ENCODE measurements at places on chromosomes 11 and 22.

- no peak for DNase-seq
These were observed 55.8 kb downstream of the CABIN1 start for GRCh38 chr22:24066865-24067264.

DNA sequence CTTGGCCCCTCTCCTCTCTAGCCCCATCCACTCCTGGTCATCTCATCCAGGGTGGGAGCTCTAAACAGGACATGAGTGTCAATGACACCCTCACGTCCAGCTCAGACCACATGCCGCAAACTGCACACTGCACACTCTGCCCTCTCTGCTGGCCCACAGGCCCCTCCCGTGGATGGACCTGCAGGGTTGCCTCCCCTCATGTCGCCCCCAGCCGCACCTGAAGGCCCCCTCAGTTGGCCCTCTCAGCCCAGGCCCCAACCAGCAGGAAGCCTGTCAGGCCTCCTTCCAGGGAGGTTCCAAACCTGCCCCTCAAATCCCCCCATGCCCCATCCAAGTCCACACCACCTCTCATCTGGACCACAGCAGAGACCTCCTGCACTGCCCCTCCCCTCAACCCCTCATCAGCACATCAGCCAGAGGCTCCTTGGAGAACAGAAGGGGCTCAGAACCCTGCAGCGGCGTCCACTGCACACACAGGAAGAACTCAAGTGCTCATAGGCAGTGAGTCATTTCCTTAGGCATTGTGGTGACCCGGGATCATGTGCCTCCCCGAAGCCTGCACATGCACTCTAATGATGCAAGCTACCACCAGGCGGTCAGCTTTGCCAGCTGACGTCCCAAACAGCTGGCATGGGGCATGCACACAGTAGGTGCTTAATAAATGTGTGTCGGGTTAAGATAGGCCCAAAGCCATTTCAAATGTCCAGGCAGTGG, 12.9 kb upstream of the CDKN1C start:
- peak; percentile 43 for DNase-seq

DNA sequence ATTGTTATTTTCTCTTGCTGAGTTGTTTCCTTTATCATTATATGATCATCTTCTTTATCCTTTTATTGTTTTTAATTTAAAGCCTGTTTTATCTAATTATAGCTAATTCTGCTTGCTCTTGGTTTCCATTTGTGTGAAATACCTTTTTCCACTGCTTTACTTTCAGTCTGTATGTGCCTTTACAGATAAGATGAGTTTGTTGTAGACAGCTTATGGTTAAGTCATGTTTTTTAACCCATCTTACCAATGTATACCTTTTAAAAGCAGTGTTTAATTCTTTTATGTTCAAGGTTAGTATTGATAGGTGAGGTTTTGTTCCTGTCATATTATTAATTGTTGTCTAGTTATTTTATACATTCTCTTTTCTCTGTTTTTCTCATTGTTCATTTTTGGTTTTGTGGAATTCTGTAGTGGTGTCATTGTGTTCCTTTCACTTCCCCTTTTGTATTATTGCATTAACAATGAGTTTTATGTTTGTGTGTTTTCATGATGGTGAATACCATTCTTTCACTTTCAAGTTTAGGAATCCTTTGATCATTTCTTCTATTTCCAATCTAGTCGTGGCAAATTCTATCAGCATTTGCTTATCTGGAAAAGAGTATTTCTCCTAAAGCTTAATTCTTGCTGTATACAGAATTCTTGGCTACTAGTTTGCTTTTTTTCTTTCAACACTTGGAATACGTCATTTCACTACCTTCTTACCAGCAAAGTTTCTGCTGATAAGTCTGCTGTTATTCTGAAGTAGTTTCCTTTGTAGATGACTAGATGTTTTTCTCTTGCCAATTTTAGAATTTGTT, 21.8 kb downstream of the OR5AN1 start:
- no peak for DNase-seq

DNA sequence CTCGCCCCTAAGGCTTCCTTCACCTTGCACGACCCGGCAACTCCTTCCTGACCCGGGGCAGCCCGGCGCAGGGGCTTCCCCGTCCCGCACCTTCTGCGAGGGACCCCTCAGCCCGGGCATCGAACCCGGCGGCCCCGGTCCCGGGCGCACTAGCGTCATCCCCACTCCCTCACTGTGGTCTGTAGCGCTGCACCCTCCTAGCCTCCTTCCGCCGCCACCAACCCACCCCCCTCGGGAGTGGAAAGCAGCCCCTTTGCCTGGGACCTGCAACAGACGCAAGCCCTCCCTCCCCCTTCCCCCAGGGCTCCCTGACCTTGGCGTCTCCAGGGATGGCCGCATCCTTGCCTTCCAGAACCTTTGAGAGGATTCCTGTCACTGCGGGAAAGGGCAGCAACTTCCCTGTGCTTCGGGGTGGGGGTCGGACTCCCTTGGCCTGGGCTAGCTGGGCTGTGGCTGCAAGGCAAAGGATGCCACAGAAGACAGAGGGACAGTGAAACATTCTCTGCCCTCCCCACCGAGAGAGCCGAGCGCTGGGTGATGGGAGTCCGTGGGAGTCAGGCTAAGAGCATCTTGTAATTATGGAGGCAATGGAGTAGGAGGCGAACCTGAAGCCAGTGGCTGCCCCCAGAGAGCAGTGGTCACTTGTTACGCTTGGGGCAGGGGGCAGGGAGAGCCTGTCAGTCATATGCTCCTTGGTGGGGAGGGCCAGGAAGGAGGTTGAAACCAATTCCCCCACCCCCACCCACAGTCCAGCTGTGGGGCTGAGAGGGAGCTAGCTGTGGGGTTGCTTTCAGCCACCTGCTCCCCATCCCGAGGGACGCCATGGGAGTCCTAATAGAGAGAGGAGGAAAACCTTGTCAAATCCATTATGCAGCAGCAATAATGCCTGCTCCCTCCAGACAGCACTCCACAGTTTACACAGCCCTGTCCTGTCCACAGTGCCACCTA, 920 bp downstream of the TMEM132A start:
- DNase-seq, result no peak

- DNase-seq, result no peak
These were observed 959.1 kb downstream of the BRD1 start for GRCh38 chr22:48868554-48868953.

DNA sequence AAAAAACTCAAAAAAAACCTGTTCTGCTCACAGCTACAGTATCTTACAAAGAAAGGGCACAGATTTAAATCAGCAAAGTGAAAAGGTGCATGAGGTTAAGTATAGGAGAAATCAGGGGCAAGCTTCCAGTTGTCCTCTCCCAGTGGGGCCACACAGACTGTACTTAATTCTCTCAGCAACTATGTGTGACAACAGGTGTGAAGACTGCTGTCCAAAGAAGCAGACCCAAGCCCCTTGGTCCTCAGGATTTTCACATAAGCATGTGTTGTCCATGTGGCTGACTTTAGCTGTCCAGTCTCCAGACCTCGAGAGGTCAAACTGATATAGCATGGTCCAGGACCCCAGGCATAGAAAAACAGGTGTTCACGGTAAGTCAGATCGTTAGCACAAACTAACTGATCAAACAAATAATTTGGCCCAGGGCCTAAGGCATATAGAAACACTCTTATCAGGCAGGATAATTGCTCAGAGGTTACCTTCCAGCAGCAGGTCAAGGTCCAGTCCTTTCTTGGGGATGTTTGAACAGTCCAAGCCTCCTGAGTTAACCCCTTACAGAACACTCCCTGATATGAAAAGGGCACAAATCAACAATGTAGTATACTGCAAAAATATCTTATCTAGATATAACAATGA, 21.1 kb upstream of the CSTF3 start:
- no peak for DNase-seq

- DNase-seq, result no peak
These were observed 77.5 kb downstream of the ZBTB16 start for GRCh38 chr11:114136686-114137640.

DNA sequence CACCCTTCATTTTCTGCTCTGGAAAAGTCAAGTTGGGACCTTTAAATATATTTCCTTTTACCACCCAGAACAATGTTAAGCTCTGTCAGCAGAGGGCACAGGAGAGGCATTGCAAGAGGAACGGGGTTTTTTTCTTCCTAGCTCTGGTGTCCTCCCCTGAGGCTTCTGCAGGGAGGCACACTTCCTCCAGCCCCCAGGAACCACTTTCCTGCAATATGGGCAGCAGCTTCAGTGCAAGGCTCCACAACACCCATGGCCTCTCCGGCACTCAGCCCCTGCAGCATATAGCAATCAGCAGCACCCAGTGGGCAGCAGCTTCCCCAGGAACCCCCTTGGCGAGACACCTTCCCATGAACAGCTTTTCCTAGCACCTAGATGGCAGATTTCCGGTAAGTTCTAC, 101.4 kb downstream of the SYT9 start:
- DNase-seq, result peak; percentile 24

GRCh38 chr11:132957881-132958280, 574.4 kb downstream of the OPCML start:
- no peak for DNase-seq

GRCh38 chr22:21861264-21861848, 6.1 kb downstream of the MAPK1 start:
- no peak for DNase-seq

DNA sequence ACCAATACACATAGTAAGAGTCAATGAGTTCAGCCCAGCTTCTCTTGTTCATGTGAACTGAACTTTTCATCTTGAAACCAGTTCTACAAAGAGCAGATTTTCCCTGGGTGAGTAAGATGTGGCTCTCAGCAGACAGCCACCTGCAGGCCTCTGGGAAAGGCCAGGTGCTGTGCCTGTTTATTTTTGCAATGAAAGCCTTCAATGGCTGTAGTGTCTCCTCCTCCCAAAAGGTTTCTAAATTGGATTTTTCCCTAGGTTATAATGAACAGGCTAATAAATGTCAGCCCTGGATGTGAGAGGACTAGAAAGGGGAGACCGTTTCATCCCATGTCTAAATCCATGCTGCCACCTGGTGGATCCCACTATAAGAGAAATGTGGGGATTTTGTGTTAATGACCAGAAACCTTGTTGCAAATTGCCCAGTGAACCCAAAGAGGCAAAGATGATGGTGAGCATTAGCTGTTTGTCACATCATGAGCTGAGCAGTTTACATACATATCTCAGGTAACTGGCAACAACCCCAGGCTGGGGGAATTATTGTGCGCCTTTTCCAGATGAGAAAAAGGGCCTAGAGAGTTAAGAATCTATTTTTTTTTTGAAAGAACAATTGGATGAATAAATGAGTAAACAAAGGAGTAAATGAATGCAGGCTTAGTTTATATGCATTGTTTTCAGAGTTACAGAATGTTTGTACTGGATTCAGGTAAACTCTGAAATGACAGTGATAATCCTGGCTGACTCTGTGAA, 12.7 kb downstream of the C11orf91 start:
- peak; percentile 36 for DNase-seq

- peak; percentile 17 for DNase-seq
These were observed 876 bp downstream of the NFRKB start for GRCh38 chr11:129894278-129895125.

DNA sequence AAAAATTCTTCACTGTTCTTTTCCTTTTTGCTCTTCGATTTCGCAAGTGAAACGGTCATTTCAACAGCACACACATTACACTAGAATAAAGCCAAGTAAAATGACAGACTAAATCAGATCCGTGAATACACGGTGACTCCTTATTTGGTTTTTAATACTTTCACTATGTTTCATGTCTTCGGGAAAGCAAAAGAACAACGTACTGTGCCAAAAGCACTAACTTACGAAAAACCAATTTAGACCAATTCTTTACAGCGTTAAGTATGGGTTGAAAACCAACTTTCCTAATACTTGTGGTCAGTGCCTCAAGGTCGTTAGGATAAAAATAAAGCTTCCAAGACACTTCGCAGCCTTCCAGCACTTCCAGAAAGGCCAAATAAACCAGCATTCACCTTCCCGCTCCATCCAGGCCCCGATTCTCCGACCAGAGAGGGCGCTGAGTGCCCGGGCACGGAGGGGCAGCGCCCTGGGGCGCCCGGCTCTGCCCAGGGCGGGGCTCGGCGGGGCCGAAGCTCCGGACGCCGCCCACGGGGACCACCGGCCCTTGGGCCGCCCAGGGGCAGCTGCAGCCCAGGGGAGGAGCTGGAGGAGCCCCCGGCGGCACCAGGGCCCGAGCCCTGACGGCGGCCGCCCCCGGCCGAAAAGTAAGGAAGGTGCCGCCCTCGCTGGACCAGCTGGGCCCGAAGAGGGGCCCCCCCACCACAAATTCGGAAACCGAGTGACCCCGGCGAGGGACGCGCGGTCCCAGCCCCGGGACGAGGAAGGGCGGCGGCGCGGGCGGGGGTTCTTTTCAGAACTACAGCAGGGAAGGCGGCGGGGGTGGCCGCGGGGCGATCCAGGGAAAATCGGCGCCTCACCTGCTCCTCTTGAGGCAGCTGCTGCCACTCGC, 499 bp downstream of the ATL3 start:
- peak; percentile 40 for DNase-seq

- no peak for DNase-seq
These were observed 607 bp downstream of the PLAAT3 start for GRCh38 chr11:63613517-63614135.

DNA sequence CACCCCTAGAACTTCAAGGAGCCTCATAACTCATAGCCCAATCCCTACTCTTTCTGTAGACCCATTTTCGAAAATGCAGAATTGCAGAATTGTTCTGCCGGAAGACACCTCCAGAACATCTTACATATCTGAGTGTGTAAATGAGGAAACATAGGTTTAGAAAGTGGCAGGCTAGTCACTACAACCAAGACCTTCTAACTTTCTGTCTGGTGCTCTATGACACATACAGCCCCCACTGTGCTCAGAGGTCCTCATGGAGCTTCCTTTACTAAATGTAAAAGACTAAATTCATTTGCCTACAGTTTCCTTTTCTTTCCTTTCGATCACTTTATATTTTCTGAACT, 132.1 kb upstream of the DDI1 start:
- no peak for DNase-seq

DNA sequence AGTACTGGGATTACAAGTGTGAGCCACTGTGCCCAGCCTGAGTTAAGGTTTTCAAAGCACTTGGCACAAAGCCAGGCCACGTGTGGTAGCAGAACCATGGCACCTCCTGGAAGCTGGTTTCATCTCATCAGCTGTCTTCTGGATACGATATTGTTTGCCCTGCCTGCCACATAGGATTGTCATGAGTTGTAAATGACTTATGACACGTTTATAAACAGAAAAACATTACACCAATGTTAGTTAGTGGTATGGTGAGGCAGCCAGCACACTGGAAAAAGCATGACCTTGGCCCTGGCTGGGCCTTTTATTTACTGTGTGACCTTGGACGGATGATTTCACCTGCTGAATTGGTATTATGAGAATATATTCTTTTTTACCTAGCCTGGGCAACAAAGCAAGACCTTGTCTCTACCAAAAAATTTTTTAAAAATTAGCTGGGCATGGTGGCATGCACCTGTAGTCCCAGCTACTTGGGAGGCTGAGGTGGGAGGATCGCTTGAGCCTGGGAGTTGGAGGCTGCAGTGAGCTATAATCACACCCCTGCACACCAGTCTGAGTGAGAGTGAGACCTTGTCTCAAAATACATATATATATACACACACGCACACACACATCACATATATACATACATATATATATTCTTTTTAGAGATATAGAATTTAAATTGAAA, 24.0 kb upstream of the MYH9 start:
- DNase-seq, result peak; percentile 49

GRCh38 chr22:43435851-43436811, 24.3 kb downstream of the MPPED1 start:
- no peak for DNase-seq

Data from DND-41 (cell line).